Nasal cavity respiratory epithelium epithelial cell of viscerocranial mucosa (primary cell): ENCODE measurements at places on chromosomes 1 and 21. TPM values are rescaled to one million over a fixed set of nuclear protein-coding genes. Genes with fewer than 3 reads are reported as not detected.

The IER5 gene
- total RNA-seq: 48.2 and 52.4 TPM in 2 replicates

The OSCP1 gene
- 4.8 and 6.2 TPM in 2 replicates for total RNA-seq

The CD48 gene
- not detected in 2 replicates for total RNA-seq

The CD52 gene
- total RNA-seq: not detected in 2 replicates

The NTPCR gene
- 17.8 and 22.9 TPM in 2 replicates for total RNA-seq

The CAPN8 gene
- total RNA-seq: under 0.01 and 0.14 TPM in 2 replicates

The WNT3A gene
- under 0.01 and 0.07 TPM in 2 replicates for total RNA-seq

The AMY1C gene
- 0.07 TPM in 1 of 2 replicates, not detected in the other for total RNA-seq

The HSPB7 gene
- total RNA-seq: not detected in 2 replicates

The PRAMEF27 gene
- total RNA-seq: not detected in 2 replicates

The LENEP gene
- 1.00 TPM in 1 of 2 replicates, not detected in the other for total RNA-seq

The CRABP2 gene
- total RNA-seq: 22.9 and 141 TPM in 2 replicates

The NKAIN1 gene
- total RNA-seq: 0.07 TPM in 1 of 2 replicates, not detected in the other

The HJV gene
- not detected in 2 replicates for total RNA-seq

The ASCL5 gene
- total RNA-seq: under 0.01 and 0.07 TPM in 2 replicates

The TMEM82 gene
- not detected in 2 replicates for total RNA-seq

The SAMSN1 gene
- not detected in 2 replicates for total RNA-seq
